Left kidney (tissue), 8 donors: ENCODE measurements at places on chromosomes 7 and 10.

- DNase-seq = no peak
These were observed 6.6 kb upstream of the OGDHL start for GRCh38 chr10:49768731-49769130.

DNA sequence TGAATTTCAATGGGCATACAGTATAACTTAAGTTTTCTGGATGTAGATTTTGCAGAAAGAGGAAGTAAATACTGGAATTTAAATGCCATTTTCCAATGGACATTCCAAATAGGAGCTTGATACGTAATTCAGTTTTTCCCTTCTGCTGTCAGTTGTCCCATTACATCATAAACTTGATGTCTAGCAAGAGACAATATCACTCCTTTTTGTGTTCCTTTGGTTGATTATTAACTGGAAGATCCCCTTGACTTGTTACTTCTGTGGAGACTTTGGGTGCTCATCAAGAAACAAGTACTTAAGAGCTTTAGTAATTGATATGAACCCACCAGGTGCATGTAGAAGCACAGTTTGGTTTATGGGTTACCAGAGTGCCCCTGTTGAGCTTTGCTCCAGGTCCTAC lies 116.1 kb downstream of the ST7 start:
- DNase-seq = no peak

- peak; percentile 62 for DNase-seq
These were observed at the start of gene HPS1 for GRCh38 chr10:98446661-98447221. TSS of gene HPS1 (minus strand) at chr10:98446935. CDS start at chr10:98443240, 3,695 bp downstream.

- DNase-seq = no peak
These were observed 756 bp upstream of the SEC24C start for GRCh38 chr10:73743327-73743904.

GRCh38 chr10:13383399-13383761 lies 35.3 kb upstream of the SEPHS1 start:
- no peak for DNase-seq

- DNase-seq = no peak
These were observed 17.6 kb downstream of the MINDY3 start for GRCh38 chr10:15842556-15843169.

DNA sequence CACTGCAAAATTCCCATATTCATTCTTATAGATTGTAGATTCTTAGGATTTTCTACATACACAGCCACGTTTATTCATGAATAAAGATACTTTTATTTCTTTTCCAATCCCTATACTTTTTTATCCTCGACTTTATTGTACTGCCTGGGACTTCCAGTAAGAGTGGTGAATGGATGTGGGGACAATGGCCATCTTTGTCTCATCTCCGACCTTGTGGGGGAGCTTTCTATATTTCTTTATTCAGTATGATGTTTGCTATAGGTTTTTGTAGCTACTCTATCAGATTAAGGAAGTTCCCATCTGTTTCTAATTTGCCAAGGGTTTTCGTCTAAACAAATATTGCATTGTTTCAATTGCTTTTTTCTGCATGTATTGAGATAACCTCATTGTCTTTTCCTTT lies 184.3 kb downstream of the FOXP2 start:
- DNase-seq = no peak

- no peak for DNase-seq
These were observed 240.8 kb downstream of the ARHGAP12 start for GRCh38 chr10:31687663-31688482.
